Epithelial cell of esophagus (primary cell): ENCODE measurements at places on chromosomes 3 and 15.

GRCh38 chr15:37375519-37375918, 275.2 kb upstream of the MEIS2 start:
- no peak for DNase-seq

DNA sequence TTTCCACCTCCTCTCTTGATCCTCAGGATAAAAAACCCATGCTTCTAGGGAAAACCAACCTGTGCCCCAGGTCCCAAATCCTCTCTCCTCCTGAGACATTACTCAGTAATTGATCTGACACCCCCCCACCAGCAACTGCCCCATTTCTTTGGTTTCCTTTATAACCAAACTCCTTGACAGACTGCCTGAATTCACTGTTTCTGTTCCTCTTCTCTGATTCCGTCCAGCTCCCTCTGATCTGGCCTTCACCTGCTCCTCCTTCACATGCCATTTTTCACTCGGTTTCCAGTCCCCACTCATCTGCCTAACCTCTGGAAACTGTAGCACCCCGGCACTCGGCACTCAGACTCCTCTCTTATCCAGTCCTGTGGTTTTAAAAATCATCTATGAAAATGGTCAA, 2.1 kb downstream of the CCDC51 start:
- no peak for DNase-seq

DNA sequence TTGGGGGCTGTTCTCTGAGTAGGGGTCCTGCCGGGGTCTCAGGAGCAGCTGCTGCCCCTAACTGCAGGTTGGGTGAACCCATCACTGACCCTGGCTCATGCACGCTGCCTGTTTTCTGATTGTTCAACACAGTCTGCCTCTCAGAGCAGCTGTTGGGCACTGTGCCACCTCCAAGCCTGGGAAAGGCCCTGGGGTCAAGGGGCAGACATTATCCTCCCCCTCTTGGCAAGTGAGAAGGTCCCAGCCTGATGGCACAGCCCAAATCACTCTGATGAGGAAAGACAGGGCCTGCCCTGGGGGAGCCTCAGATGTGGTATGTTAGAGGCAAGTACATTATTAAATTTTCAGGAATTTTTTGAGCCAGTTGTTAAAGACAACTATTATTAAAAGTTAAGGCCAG, 14.1 kb upstream of the GNAT1 start:
- DNase-seq: no peak

DNA sequence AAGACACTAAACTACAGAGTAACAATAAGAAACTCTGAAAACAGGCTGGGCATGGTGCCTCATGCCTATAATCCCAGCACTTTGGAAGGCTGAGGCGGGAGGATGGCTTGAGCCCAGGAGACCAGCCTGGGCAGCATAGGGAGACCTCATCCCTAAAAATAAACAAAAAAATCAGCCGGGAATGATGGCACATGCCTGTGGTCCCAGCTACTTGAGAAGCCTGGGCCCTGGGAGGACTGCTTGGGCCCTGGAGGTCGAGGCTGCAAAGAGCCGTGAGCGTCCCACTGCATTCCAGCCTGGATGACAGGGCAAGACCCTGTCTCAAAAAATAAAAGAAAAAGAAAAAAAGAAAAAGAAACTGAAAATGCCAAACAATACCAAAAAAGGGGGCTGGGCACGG, 55.4 kb downstream of the TMCC1 start:
- no peak for DNase-seq

- DNase-seq: peak; percentile 78
Observed at GRCh38 chr15:83285979-83286553, 1.6 kb upstream of the BNC1 start.

DNA sequence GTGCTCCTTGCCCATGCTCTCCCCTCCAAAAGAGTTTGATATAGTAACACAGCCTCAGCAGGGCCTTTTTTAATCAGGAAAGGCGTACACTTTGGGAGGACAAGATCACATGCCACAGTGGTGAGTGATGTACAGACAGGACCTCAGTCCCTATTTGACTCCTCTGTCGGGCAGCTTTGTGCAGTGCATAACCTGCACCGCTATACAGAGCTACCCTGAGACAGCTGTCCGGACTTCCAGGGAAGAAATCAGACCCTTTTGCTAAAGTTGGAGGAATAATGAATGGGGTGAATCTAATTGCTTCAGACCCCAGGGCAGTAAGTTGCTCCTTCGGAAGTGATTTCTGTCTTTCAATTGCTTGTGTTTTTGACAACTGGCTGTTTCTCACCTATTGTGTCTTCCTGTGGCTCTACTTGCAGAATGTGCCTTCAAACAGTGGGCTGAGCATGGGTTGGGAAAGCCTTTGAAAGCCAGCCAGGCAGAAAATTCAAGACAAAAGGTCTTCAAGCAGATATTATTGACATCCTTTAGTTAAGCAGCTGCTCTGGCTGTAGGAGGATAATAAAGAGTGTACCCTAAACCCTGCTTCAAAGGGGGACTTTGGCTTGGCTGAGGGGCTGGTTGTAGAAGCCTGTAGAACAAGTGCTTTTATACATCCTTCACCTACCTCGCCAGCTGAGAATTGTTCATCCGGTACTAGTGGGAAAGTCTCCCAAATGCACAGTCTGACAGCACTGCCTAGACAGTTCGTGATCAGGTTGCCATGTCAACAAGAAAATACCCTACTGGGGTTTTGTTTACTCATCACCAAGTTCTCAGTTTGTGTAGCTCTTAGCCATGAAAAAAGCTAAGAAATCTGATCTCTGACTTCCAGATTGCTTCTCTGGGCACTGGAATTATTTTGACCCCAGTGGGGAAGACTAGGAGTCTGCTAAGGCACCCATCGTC, 35.1 kb downstream of the SNTN start:
- DNase-seq: no peak

DNA sequence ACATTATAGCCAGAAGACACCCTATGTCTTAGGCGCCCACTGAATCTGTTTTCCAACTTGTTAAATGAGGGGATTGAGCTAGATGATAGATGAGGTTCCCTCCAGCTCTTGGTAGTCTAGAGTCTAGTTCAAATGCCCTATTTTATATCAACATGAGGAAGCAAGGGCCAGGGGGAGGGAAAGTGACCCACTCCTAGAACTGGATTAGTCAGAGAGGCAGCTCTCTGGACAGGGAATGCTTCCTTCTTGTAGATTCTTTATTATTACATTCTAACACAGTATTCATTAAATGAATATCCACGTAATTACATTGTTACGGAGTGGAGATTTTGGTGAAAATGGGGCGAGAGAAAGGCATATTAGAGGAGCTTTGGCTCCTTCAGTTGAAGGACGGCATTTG, 89.5 kb downstream of the RAD18 start:
- DNase-seq: peak; percentile 26

- no peak for DNase-seq
Observed at GRCh38 chr3:177055605-177056571, 141.4 kb downstream of the TBL1XR1 start.

DNA sequence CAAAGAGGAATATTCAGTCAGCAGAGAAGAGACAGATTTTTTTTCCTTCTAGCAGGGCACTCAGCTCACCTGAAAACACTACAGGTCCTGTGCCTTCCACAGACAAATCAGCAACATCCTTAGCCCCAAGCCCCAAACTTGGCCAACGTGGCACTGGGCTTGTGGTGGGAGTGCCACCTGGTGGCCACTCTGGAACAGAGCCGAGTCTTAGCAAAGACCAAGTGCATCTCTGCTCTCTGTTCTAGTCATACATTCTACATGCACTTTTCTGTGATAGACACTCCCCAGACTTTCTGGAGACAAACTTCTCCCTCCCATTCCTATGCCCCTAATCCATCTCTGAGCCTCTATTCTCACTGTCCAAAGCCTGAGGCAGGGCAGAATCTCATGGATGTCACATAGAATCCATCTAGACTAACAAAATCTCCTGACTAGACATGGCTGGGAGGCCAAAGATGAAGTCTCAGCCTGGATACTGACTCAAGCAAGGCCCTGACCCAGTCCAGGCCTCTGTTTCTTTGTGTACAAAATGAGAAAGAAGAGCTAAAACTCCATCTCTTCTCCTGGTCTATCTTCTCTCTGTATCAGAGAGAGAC, 5.1 kb upstream of the SEMA7A start:
- DNase-seq: peak; percentile 85

GRCh38 chr3:39065197-39065596, 13.4 kb downstream of the WDR48 start:
- peak; percentile 52 for DNase-seq

- DNase-seq: peak; percentile 57
Observed at GRCh38 chr3:114827495-114827894, 319.6 kb downstream of the ZBTB20 start.

DNA sequence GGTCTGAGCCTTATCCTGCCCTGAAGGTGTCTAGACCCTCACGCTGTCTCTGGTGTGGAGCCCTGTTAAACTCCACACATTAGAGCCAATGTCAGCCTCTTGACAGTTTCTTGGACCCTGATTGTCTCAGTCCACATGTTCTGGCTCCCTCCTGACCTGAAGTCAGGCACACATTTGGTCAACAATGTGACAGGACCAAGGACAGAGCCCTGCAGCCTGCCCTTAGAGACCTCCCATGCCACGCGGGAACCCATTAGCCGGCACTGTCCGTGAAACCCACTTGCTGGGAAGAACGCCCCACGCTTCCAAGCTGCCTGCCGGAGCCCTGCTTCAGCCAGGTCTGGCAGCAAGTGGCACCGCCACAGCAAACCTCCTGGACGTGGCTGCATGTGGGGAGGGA, 162.7 kb upstream of the LINGO1 start:
- DNase-seq: no peak

DNA sequence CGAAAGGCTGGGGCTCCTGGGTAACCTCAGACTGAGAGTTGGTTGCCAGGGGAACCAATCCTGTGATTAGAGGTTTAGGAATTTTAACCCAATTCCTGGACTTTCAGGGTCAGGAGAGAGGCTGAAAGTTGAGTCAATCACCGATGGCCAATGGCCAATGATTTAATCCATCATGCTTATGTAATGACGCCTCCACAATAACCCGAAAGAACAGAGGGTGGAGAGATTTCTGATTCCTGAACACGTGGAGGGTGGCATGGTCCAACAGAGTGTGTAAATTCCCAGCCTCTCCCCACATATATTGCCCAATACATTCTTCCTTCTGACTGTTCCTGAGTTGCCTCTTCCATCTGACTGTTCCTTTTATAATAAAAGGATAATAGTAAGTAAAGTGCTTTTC, 137.2 kb upstream of the CBLB start:
- DNase-seq: peak; percentile 96

GRCh38 chr3:70916375-70917055, 604.1 kb upstream of the MDFIC2 start:
- peak; percentile 2 for DNase-seq

GRCh38 chr3:46681856-46682540, 11.5 kb downstream of the ALS2CL start:
- DNase-seq: no peak

DNA sequence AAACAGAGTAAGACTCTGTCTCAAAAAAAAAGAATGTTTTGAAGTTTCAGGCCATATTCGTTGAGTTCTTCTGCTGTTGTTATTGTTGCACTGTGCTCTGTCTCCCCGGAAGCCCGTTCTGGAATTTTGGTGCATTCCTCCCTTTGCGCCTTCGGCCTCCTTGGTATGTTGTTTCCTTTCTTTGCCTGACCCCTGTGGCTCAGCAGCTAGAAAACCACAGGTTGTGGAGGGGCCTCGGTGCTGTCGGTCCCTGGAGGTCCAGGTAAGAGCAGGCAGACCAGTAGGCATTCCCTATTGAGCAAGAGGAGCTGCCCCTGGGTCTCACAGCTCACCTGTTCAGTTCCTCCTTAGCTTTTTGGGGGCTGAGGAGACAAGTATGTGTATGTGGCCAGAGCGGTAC, 51.0 kb upstream of the DLG1 start:
- DNase-seq: no peak

DNA sequence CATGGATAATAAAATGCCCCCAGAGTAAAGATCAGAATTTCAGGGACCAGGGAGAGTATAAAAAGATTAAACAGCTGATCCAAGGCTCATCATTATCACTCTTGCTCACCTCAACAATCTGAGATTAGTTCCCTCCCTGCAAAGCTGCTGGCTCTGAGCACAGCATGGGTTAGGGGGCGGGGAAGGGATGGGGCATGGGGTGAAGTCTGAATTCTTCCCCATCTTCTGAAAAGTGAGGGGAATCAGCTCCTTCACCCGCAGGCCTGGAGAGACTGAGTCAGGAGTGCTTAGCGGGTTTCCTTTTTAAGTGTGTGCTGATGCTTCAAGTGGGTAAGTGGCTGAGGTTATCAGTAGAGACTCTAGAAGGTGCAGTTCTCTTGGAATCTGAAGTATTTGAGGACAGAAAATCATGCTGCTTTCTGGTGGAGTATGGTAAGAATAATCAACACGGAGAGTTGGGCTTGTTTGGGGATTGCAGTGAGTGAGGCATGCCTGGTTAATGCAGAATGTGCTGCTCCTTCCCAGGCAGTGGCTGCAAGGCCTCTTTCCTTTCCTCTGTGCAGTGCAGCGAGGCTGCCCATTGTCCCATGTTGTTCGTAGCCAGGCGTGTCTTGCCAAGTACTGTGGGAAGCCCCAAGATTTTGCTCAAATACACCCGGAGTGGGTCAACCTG, 59.2 kb upstream of the TRAK1 start:
- no peak for DNase-seq
